ENCODE measurements at places on chromosomes 2 and 18. TPM values are rescaled to one million over a fixed set of nuclear protein-coding genes. Genes with fewer than 3 reads are reported as not detected.

The ADRA2B gene
- total RNA-seq = not detected

The ECEL1 gene
- total RNA-seq = not detected

The PIGN gene
- 19.8 TPM for total RNA-seq

The ALPP gene
- not detected for total RNA-seq

The PSME4 gene
- 32.8 TPM for total RNA-seq

The SOCS6 gene
- 21.6 TPM for total RNA-seq

The IL1RL2 gene
- total RNA-seq = 1.1 TPM

The SP140 gene
- total RNA-seq = 1.2 TPM

The TMEM182 gene
- 4.3 TPM for total RNA-seq

The AQP12B gene
- total RNA-seq = not detected

The CRYGC gene
- total RNA-seq = not detected

The ERFE gene
- total RNA-seq = 0.58 TPM

The SP9 gene
- not detected for total RNA-seq

The ADCYAP1 gene
- total RNA-seq = not detected

The SLC16A14 gene
- total RNA-seq = 3.5 TPM

The UGT1A8 gene
- not detected for total RNA-seq

The SLC9A4 gene
- not detected for total RNA-seq

The HJURP gene
- total RNA-seq = 23.1 TPM

The RASGRP3 gene
- total RNA-seq = 4.8 TPM

The ZEB2 gene
- 39.7 TPM for total RNA-seq

The PID1 gene
- total RNA-seq = 2.5 TPM

The MC4R gene
- not detected for total RNA-seq

The ANKRD30BL gene
- total RNA-seq = not detected

The FZD7 gene
- 12.1 TPM for total RNA-seq

The ACTG2 gene
- 12.4 TPM for total RNA-seq

The FEV gene
- total RNA-seq = not detected

The SCN3A gene
- total RNA-seq = not detected

The SETBP1 gene
- 0.89 TPM for total RNA-seq

The GREB1 gene
- total RNA-seq = 0.18 TPM

The HAAO gene
- not detected for total RNA-seq

All from myometrial cell (primary cell).